Activated CD4-positive, alpha-beta T cell treated with anti-CD3 and anti-CD28 coated beads, Interleukin-2, amount 10 ng/mL, durations not matched to agents 24 days and 14 days (primary cell): ENCODE measurements at places on chromosomes 16 and 17. TPM values are rescaled to one million over a fixed set of nuclear protein-coding genes. Genes with fewer than 3 reads are reported as not detected.

- H3K27me3 ChIP-seq, result no peaks in the 10 kb centered on the region
- no peak for DNase-seq
- no peak overlapping the region for H3K4me3 ChIP-seq
- peaks cover 50% of the 10 kb centered on the region for H3K36me3 ChIP-seq
- H3K4me1 ChIP-seq, result peaks cover 6% of the 10 kb centered on the region
These were observed 95.7 kb upstream of the DNAH17 start for GRCh38 chr17:78672871-78673371.

DNA sequence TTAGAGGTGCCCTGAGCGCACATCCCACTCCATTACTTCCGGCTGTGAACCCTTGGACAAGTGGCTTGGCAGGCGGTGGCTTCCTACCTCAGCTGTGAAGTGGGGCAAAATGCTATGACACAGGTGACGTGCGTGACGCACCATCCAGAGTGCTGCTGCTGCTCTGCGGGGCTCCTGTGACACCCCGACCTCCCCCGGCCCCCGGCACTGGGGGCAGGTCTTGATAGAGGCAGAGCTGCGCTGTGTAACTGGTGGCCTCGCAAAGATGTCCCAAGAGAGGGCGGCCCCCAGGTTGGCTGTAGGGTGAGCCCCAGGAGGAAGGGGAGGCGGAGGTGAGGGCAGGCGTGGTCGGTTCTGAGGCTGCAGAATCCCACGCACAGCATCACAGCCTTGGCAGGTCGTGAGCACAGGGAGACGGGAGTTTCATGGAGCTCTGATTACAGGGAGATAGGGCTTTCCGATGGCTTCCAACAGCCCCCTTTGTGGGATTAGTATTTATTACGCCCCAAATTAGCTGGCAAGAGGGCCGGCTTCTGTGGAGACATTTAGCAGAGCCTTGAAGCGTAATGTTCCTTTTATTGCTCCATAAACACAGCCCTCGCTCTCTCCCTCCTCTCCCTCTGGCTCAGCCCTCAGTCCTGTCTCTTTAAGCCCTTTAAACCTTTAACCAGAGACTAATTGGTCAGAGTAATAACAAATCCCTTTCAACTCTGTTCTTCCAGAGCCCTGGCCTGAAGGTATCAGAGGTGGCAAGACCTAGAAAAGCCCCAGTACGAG is 328.1 kb downstream of the C16orf95 start:
- no peak for DNase-seq
- H3K36me3 ChIP-seq, result no peaks in the 10 kb centered on the region
- H3K4me1 ChIP-seq, result peaks cover 4% of the 10 kb centered on the region
- no peak overlapping the region for H3K27ac ChIP-seq

GRCh38 chr17:66633317-66633965 is 201.5 kb upstream of the CACNG5 start:
- H3K36me3 ChIP-seq, result peaks cover 13% of the 10 kb centered on the region
- peak; percentile 87 for DNase-seq
- no peaks in the 10 kb centered on the region for H3K27me3 ChIP-seq
- peak overlapping the region; percentile 39 for H3K4me3 ChIP-seq
- H3K27ac ChIP-seq, result peak overlapping the region; percentile 86

GRCh38 chr16:54936979-54937670 is 6.5 kb downstream of the IRX5 start:
- H3K4me3 ChIP-seq, result peak overlapping the region; percentile 26
- peaks cover 7% of the 10 kb centered on the region for H3K36me3 ChIP-seq
- peaks cover 16% of the 10 kb centered on the region for H3K4me1 ChIP-seq

DNA sequence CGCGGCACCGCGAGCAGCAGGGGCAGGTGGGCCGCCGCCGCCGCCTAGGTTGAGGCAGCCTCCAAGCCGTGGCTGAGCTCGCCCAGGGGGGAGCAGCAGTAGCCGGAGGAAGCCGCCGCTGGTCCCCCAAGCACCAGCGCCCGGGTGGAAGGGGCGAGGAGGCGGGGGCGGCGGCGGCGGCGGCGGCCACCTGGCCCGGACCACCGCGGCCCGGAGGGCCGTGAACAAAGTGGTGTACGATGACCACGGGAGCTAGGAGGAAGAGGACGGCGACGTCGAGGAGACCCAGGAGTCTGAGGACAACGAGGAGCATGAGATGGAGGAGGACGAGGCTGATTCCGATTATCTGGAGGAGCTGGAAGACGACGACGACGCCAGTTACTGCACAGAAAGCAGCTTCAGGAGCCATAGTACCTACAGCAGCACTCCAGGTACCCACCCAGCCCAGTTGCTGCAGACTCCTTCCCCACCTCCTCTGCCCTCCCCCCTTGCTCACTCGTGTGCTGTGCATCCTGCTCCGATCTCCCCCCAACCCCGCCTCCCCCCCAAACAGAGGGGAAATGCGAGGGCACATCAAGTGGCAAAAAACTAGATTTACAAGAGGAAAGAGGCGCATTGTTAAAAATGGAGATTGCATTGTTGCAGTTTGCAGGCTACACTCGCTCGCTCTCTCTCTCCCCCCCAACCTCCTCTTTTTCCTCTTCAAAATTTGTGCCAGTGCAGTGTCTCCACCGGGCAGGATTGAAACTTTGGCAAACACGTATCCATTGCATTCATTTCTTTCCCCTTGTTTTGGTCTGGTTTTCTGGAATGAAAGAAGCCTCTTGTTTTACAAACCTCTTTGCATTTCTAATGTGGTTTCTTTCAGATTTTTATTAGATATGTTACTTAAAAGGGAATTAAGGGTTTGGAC is 41.8 kb upstream of the AMZ2 start:
- peaks cover 22% of the 10 kb centered on the region for H3K36me3 ChIP-seq
- H3K4me3 ChIP-seq, result peak overlapping the region; percentile 85
- H3K4me1 ChIP-seq, result peaks cover 22% of the 10 kb centered on the region
- H3K27ac ChIP-seq, result peak overlapping the region; percentile 90
- peak; percentile 77 for DNase-seq
- H3K27me3 ChIP-seq, result peaks cover 8% of the 10 kb centered on the region

- H3K27ac ChIP-seq, result no peak overlapping the region
- no peaks in the 10 kb centered on the region for H3K27me3 ChIP-seq
- no peak overlapping the region for H3K4me3 ChIP-seq
- peak; percentile 25 for DNase-seq
- no peaks in the 10 kb centered on the region for H3K36me3 ChIP-seq
- H3K4me1 ChIP-seq, result no peaks in the 10 kb centered on the region
These were observed 93.5 kb downstream of the SHISA6 start for GRCh38 chr17:11334493-11334892.

- no peak for DNase-seq
- H3K36me3 ChIP-seq, result no peaks in the 10 kb centered on the region
- no peaks in the 10 kb centered on the region for H3K4me1 ChIP-seq
- no peaks in the 10 kb centered on the region for H3K27me3 ChIP-seq
- H3K27ac ChIP-seq, result no peak within 1 kb of the TSS
These were observed at the start of gene MYH4 for GRCh38 chr17:10469459-10469858. Gene MYH4 (minus strand): TSS chr17:10469559. CDS start chr17:10466745, 2,814 bp downstream.

- H3K4me1 ChIP-seq, result peaks cover 2% of the 10 kb centered on the region
- H3K4me3 ChIP-seq, result no peak overlapping the region
- no peak for DNase-seq
- H3K27me3 ChIP-seq, result no peaks in the 10 kb centered on the region
- no peak overlapping the region for H3K27ac ChIP-seq
- peaks cover 39% of the 10 kb centered on the region for H3K36me3 ChIP-seq
These were observed 31.4 kb upstream of the CORO6 start for GRCh38 chr17:29653995-29654714.

DNA sequence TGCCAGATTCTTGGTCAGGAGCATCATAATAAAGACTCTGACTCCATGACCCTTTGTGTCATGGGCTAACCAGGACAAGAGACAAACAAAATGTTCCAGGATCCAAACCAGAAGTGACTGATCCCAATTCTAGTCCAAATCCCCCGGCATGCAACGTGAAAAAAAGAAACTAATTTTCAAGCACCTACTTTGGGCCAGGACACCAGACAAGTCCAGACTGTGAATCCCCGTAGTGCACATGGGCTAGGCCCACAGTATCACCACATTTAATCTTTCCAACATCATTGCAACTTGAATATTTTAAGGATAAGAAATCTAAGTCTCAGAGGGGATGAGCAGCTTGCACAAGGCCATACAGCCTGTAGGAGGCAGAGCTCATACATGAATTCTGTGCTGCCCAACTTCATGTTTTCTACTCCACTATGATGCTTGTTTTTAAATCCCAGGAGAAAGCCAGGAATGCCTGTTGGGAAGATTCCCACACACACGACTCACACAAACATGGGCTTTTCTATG is 365.7 kb downstream of the NPIPA8 start:
- no peaks in the 10 kb centered on the region for H3K4me1 ChIP-seq
- no peaks in the 10 kb centered on the region for H3K27me3 ChIP-seq
- no peak for DNase-seq
- no peaks in the 10 kb centered on the region for H3K36me3 ChIP-seq
- no peak overlapping the region for H3K27ac ChIP-seq
- H3K4me3 ChIP-seq, result no peak overlapping the region

GRCh38 chr17:72382971-72383722 is 262.3 kb downstream of the SOX9 start:
- H3K4me3 ChIP-seq, result no peak overlapping the region
- no peaks in the 10 kb centered on the region for H3K27me3 ChIP-seq
- H3K4me1 ChIP-seq, result no peaks in the 10 kb centered on the region
- no peak overlapping the region for H3K27ac ChIP-seq

- peaks cover 28% of the 10 kb centered on the region for H3K4me1 ChIP-seq
- H3K4me3 ChIP-seq, result no peak overlapping the region
- H3K27ac ChIP-seq, result no peak overlapping the region
These were observed 2.0 kb downstream of the P2RX1 start for GRCh38 chr17:3914312-3914670.

GRCh38 chr17:76740329-76741118 is 2.6 kb downstream of the MFSD11 start:
- H3K27me3 ChIP-seq, result no peaks in the 10 kb centered on the region
- no peak for DNase-seq
- H3K27ac ChIP-seq, result no peak overlapping the region
- H3K4me3 ChIP-seq, result no peak overlapping the region
- H3K4me1 ChIP-seq, result peaks cover 21% of the 10 kb centered on the region

FAM20A gene
- not detected in 2 replicates for total RNA-seq

MPV17L gene
- total RNA-seq, result 0.09 and 0.21 TPM in 2 replicates

IRX3 gene
- total RNA-seq, result 0.43 and 1.4 TPM in 2 replicates

SDR42E2 gene
- total RNA-seq, result 0.07 TPM in 1 of 2 replicates, not detected in the other
